ENCODE measurements at places on chromosomes 4 and X.
A peak's percentile ranks its signal among the peaks of the same experiment; 100 is the strongest.

- no peak for DNase-seq
Measured at GRCh38 chr4:138014590-138015288, 227.4 kb downstream of the SLC7A11 start.

- no peak for DNase-seq
Measured at GRCh38 chr4:72629540-72629939, 60.5 kb upstream of the ADAMTS3 start.

DNA sequence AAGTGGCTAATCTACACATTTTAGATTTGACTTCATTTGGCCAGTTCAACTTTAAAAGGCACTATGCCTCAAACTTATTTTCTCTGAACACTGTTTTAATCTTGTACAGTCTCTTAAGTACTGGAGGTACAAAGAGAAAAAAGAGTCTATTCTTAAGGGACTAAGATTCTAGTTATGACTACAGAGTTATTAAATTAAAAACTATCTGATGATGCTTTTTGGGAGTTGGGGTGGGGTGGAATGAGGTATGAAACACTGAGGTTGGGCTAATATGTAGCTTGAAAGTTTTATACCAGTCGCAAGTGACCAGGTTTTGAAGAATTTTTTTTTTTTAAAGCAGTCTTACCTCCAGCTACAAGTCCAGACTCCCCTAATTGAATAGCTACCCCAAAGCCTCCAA, 17.7 kb upstream of the GPR34 start:
- DNase-seq = no peak

DNA sequence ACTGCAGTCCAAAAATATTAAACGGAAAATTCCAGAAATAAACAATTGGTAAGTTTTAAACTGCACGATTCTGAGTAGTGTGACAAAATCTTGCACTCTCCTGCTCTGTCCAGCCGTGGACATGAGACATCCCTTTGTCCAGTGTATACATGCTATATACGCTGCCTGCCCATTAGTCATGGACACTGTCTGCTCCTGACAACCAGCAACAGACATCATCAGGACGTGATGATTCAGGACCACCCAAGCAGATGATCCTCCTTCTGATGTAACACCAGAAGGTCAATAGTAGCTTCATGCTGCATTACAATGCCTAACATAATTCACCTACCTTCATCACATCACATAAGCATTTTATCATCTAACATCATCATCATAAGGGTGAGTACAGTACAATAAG, 36.3 kb downstream of the ATRX start:
- DNase-seq = no peak

DNA sequence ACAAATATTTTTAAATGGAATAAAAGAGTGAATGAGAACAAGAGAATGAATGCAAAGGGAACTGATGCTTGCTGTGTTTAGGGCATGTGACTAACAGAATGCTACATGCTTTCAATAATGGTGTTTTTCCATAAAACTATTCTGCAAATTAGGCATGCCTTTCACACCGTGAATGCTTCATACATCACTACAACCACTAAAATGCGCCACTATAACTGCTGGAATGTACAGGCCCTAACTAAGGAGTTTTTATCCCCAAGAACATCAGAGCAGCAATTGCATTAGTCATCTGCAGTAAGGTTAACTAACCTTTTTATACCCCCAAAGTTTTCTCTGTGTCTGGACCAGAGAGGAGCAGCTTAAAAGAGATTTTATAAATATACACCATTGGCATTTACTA, 190.4 kb downstream of the ARAP2 start:
- no peak for DNase-seq

DNA sequence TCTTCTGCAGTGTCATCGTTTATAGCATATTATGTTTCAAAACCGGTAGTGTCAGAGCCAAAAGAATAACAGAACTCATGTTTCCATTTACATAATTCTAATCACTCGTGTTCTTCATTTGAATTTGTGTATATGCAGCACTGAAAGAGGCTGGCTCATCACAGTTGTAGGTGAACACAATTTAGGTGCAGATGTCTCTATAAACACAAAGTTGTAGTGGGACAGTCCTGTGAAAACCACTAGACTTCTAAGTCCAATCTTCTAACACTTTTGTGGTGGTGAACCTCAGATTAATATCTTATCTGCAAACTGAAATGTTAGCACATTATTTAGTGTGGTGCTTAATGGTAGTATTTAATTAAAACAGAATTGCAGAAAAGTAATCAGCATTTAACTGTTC, 872.4 kb downstream of the C4orf33 start:
- DNase-seq = no peak

DNA sequence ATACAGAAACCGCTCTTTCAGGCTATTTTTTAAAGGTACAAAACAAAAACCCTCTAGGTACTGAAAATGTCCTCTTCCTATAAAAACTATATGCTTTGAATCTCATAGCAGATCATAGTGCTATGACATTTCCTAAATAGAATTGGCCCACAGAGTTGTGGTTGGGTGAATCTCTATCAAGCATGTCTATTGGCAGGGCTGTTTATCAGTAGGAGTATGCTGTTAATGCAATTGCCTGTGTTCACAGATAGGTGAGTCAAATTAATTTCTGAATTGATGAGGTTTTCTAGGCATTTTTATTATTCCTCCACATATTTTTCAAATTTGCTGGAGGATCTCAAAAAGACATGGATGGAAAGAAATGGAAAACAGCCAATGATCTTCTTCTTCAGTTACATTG, 73.9 kb downstream of the QRFPR start:
- DNase-seq = no peak

GRCh38 chr4:169241464-169241863, 29.3 kb downstream of the SH3RF1 start:
- no peak for DNase-seq

- DNase-seq = peak; percentile 80
Measured at GRCh38 chrX:56764153-56764974, 35.3 kb downstream of the NBDY start.

DNA sequence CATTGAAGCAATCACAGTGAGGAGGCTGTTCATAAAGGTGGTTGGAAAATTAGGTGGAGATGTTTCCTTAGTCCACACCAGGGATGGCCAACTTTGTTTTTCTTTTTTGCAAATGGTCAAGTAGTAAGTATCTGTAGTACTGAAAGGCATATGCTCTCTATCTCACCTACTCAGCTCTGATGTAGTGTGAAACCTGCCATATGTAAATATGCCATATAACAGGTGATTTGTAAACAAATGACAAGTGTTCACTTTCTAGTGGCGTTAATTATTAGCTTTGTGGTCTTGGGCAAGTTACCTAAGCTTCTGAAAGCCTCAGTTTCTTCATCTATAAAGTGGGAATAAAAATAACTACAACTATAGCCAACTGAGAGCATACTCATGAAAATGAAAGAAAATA, 421.4 kb upstream of the LCORL start:
- DNase-seq = no peak

DNA sequence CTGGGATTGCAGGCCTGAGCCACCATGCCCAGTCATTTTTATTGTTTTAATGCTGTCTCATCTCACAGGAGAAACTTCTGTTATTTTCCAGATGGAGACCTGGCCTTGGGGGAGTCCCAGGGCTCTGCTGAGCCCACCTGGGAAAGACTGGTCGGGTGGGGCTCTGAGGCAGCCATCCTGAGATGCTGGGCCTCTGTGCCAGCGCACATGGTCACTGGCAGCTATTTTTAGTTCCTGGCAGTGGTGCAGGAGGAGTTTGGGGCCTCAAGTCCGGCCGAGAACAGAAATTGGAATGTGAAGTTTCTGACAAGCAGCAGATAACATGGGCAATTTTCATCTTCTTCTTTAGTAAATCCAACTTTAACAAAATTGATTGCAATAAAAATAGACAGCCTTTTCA, 44.5 kb downstream of the SORCS2 start:
- DNase-seq = no peak

DNA sequence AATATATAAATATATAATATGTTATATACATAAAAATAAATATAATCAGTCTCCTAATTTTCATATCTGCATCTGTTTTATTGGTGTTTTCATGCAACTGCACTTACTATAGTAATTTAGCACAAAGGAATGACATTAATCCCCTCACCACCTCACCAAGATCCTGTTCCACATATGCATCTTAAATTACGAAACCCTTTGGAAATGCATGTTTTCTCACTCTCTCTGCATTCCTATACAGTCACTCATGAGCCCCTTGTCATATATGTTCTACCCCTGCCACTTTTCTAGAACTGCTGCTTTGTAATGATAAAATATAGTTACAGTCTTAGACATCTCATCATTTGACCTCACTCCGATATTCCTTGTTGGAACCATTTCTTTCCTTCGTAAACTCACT, 728.7 kb upstream of the SLIT2 start:
- no peak for DNase-seq

- no peak for DNase-seq
Measured at GRCh38 chr4:65624651-65625050, 45.6 kb downstream of the EPHA5 start.

GRCh38 chr4:107247738-107248137, 211.6 kb upstream of the DKK2 start:
- DNase-seq = no peak

DNA sequence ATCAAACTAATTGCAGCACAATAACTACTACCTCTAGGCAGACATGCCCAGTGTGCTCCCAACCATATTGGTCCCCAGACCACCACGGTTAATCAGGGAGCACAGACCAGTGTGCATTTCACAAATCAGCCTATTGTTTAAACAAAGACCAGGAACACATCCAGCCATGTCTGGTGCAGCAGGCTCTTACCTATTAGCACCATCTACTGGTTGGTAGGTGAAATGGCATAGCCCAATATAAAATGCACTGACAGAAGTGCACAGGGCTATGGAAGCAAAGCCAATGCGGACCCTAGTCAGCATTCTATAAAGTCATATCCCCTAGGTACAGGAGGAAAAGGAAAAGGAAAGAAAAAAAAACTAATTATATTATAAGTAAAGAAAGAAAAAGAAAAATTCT, 15.5 kb upstream of the CYLC1 start:
- DNase-seq = peak; percentile 23

- DNase-seq = no peak
Measured at GRCh38 chr4:123749383-123749782, 352.8 kb downstream of the SPRY1 start.

GRCh38 chr4:71383984-71384383, 45.2 kb downstream of the SLC4A4 start:
- no peak for DNase-seq

DNA sequence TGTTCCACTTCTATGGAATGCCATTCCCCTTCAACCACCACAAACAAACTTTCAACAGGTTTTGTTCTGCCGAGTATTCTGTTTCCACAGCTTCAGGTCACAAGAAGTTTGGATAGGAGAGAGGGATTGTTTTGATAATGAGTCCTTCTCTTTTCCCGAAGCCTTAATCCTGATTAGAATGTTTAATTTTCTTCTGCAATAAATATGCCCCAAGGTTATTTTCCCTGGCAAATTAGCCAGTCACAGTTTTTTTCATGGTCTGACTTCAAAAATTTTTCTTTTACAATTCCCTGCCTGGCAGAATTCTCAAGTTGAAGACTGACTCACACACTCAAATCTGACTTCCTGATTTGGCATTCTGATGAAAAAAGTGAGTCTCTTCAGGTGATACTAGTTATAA, 33.1 kb upstream of the EDNRA start:
- DNase-seq = no peak

DNA sequence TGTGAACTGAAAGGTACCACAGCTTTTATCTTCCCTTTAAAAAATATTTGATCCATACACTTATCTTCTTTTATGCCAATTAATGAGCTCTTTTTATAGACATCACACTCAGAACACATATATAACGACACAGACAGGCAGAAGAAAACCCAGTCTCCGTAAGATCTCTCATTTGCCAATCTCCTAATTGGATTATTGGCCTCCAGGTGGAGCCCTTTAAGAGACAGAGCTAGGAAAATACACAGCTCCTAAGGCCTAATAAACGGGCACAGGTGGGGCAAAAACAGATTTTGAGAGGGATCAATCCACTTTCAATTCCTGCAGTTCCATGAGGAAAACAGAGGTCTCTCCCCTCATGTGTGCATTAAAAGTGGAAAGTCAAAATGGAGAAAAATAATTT, 1495.4 kb downstream of the RPA4 start:
- no peak for DNase-seq

DNA sequence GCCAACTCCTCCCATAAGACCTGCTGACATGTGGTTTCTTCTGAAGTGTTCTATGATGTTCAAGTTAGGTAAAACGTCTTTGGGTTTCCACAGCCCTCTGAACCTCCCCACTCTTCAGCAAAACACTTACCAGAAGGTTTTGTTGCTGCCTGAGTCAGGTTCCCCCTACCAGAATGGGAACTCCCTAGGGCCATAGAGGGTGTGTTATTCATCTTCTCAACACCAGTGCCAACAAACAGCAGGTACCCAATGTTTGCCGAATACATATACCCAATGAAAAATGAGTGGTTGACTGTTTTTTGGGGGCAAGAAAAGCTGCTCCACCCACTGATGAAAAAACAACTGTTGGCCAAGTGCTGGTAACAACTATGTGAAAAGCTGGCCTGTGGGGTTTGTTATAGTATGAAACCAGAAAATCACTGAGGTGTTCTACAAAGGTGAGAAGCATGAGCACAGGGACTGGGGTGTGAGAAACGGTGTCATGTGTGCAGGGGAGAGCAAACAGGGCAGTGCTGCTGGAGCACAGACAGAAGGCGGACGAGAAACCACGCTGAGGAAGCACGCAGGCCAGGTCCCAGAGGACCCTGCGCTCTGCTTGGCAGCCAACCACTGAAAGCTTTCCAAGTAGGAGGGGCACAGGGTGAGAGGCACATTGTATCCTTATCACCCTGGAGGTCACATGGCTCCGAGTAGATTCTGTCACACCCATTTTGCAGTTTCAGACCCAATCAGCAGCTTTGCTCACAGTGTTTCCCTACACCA, 28.8 kb downstream of the ATP8A1 start:
- peak; percentile 54 for DNase-seq

- no peak for DNase-seq
Measured at GRCh38 chrX:43467608-43468234, 188.4 kb upstream of the MAOA start.

- peak; percentile 44 for DNase-seq
Measured at GRCh38 chr4:4502694-4503311, 39.0 kb downstream of the STX18 start.

- DNase-seq = no peak
Measured at GRCh38 chrX:68409194-68409593, 24.1 kb downstream of the OPHN1 start.

DNA sequence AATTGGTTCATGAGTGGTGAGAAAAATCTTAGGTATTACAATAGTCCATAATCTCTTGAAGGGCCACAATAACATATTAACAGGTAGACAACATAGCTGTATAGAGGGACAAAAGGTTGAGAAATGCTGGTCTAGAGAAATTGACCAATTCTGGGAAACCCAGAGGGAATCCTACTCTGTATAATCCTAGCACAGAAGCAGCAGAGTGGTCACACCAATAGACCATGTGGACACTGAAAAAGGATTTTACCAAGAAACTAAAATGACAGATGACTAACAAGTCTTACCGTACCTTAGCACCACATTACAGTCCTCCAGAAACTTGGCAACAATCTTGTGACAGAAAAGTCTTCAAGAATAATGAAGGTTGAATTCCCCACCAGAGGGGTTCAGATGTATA, 169.1 kb upstream of the PCDH18 start:
- no peak for DNase-seq

DNA sequence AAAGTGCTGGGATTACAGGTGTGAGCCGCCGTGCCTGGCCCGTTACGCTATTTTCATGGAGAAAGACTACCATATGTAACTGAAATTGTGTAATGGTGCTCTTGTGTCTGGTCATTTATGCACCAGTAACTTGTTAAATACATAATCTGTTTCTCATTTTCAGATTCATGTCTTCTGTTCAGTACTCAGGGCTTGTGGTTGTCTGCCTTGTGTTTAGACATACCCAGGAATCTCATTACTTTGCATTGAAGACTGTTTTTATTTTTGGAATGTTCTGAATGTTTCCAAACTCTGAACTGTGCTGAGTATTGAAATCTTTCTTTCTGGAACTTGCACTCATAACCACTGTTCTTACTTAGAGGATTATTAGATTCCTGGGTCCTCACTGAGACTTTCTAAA, 52.8 kb downstream of the PDLIM5 start:
- no peak for DNase-seq

Measured in Jurkat, Clone E6-1 (cell line).